ENCODE measurements at places on chromosomes 2 and 18. TPM values are rescaled to one million over a fixed set of nuclear protein-coding genes. Genes with fewer than 3 reads are reported as not detected.

SCN7A gene
- under 0.01 TPM for total RNA-seq

DNA sequence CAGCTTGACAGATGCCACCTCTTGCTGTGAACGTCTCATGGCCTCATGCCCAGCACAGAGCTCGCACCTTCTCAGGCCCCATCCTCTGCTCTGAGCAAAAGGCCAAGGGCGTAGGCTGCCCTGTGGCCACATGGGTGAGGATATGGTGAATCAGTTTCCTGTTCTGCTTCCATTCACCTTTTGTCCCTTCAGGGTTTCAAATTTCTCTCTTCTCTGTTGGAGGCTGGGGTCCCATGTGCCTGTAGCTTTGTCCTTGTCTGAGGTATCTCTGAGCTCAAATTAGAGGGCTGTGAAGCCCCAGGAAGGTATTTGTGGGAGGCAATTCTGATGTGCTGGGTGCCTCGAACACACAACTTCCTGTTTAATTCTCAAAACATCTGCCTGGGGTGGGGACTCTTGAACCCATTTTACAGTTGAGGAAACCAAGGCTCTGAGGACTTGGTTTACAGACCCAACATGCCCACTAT, 29.0 kb downstream of the ZAP70 start:
- no peak for DNase-seq

GRCh38 chr2:88829607-88830463, 138.4 kb downstream of the RPIA start:
- DNase-seq, result no peak

POTEJ gene
- total RNA-seq, result not detected

GRCh38 chr18:12765126-12765525, 62.3 kb downstream of the PSMG2 start:
- DNase-seq, result no peak

BMP10 gene
- not detected for total RNA-seq

DNA sequence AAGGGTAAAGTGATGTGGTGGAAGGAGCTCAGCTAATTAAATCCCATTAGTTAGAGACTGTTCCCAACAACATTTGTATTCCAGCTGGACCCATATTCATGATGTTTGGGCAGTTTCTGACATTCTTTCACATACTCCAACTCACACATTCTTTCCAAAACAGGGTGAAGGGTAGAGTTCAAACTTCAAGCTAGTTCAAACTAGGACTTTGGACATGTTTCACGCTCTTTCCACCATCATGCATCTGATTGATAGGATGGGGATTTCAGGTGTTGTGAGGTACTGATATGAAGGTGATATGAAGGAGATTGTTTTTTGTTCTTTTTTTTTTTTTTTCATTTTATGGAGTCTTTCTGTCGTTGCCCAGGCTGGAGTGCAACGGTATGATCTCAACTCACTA, 197.1 kb upstream of the LHCGR start:
- no peak for DNase-seq

DNA sequence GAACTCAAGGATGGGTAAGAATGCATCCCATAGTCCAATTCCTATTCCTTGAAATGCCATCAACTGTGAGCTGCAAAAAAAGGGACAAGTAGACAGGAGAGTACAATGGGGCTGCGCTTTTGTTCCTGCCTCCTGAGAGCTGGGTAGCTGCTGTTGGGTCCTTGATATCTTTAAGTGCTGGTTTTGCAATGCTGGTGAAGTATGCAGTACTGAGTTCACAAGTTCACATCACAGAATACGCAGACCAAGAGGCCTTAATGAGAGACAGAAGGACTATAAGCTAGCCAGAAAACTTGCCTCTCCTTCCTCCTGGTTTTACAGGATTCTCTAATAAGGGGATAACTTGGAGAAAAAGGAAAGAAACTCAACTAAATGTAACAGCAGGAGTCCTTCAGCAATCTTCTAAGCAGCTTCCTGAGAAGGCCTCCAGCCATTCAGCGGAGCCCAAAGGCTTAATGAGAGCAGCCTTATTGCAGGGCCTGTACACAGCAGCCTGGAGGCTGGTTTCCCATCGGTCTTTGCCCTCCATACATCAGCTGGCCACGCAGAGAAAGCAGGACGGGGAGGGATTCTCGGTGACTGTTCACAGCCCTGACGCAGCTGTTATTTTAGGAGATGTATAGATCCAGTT, 293.1 kb downstream of the CDCA7 start:
- peak; percentile 73 for DNase-seq

DNA sequence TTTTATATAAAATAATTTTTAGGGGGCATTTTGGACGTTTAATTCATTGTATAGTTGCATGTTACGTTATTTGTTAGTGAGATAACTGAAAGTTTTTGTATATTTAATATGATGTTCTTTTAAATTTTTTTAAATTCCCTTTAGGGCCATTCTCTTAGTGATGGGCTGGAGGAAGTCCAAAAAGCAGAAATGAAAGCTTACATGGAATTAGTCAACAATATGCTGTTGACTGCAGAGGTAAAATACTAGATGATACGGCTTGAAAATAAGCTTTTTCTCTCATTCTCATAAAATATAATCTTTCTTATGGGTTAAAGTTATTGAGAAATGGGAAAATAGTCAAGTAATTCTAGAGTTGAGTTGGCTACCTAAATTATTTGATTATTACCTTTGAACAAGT, 58.9 kb downstream of the MTX2 start:
- no peak for DNase-seq

- DNase-seq, result peak; percentile 96
These were observed 52.0 kb downstream of the FBXO36 start for GRCh38 chr2:229974266-229974665.

- peak; percentile 66 for DNase-seq
These were observed 24.1 kb downstream of the EIF2AK3 start for GRCh38 chr2:88603146-88603545.

KCNJ13 gene
- total RNA-seq, result not detected

DNA sequence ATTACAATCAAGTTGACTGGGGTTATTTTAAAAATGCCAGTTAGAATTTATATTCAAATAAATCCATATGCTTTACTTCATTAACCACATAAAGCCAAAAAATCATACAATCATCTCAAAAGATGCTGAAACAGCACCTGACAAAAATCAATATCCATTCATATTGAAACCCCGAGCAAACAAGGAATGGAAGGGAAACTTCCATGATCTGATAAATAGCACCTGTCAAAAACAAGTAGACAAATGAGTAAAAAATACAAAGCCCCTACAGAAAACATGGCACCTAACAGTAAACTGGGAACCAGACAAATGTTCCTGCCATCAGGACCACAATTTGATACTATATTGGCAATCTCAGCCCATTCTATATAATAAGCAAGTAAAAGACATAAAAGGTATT, 227.5 kb downstream of the HDAC4 start:
- no peak for DNase-seq

- DNase-seq, result peak; percentile 22
These were observed 17.2 kb downstream of the GPC1 start for GRCh38 chr2:240452462-240453256.

- DNase-seq, result no peak
These were observed 112.6 kb downstream of the TMEM18 start for GRCh38 chr2:564471-565181.

GRB14 gene
- 6.9 TPM for total RNA-seq

GRCh38 chr18:49055754-49056172, 105.0 kb upstream of the SMAD7 start:
- DNase-seq, result peak; percentile 66

GRCh38 chr2:223909001-223909741, 36.0 kb downstream of the WDFY1 start:
- DNase-seq, result no peak

DNA sequence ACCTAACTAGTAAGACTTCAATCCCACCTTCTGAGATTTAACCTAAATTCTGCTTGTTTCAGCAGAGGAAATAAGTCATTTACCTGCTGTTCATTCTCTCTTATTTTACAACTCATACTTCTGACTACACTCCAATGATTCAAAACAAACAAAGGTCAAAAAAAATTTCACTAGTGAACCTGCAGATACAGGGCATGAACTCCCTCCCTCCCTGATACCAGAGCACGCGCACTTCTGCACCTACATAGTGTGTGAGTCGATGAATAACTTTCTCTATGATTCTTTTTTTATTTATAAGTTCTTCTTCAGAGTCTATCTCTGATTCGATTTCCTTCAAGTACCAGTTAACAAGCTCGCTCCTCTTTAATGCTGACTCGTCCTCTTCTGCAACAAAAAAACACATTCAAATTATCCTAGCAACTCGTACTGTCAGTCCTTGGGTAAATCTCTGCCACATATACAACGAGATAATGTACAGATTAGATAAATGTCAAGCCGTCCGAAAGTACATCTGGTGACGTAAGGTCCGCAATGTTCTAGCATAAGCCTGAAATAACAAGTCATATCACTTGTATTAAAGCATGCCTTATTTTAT, 7.4 kb upstream of the LCT start:
- no peak for DNase-seq

SLC16A14 gene
- total RNA-seq, result 0.49 TPM

DNA sequence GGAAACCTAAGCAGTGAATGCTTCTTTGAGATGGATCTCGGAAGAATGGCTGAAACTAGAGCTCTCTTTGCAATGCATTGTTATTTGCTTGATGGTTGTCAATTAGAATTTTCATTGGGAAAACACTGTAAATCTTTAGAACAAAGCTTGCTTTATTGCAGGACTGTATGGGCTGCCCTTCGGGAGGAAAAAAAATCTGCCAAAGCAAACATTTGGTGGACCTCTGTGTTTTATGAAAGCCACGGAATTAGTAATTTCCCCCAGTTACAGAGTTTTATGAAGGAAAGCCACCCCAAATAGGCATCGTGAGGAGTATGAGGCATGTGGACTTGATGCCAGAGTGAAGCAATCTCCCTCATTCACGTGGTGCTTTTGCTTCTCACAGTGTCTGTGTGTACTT, 33.5 kb downstream of the RHBDD1 start:
- DNase-seq, result no peak

- no peak for DNase-seq
These were observed 105.6 kb downstream of the STPG4 start for GRCh38 chr2:47049502-47049901.

- no peak for DNase-seq
These were observed 86.7 kb downstream of the ACAA2 start for GRCh38 chr18:49726675-49726963.
